ENCODE measurements at places on chromosomes 2 and 18.

DNA sequence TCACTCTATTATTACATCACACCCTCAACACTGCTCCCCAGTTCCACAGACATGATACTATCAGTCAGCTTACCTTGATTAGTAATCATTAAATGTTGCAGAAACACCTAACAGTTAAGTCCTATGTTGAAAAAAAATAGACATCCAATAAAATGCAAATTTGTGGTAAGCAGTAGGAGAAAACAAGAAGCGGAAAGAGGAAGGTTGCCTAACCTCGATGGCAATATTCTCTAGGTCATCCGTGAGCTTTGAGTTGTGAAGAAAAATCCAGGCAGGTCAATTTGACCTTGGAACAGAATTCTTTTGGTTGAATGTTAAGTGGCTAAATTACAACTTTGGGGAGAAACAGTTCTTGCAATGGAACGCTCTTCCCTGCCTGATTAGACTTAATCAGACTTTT, 264.4 kb downstream of the AFF3 start:
- DNase-seq, result no peak

DNA sequence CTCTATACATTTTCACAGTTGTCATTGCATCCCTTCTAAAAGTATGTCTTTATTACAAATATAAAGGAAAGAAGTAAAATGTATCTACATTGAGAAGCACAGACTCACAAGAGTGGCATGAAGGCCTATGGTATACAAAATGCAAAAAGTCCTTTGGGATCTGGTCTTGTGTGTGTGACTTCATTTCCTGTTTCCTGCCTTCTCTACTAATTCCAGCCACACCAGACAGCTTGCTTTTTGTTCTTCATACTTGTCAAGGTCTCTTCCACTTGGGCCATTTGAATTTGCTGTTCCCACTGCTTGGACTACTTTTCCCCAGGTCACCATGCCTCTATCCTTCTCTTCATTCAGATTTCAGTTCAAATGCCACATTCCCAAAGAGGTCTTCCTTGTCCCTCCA, 6.7 kb upstream of the PNO1 start:
- DNase-seq, result no peak

DNA sequence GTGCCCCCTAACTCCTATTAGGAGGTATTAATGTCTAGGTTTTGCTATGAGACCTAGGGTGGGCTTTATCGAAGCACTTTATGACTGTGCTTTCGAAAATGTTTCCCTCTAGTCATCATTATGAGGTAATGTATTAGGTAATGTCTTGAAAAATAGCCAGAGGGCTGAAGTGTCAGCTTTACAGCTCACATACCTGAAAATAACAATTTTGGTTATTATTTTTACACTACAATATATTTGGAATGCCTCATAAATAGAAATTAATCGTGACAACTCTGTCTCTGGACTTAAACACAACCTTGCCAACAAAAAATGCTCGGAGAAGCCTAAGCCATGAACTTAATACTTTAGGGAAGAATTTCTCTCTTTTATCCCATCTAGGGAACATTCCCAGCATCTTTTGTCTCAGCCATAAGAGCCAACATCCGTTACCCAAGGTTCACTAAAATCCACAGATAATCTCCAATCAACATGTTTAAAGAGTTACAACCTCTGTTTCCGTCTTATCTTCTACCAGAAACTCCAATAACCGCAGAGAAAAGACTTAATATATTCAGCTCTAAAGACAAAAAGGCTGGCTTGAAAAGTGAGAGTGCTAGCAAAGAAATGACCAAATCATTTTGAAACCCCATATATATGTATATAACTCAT, 130.9 kb upstream of the RND3 start:
- DNase-seq, result no peak

- DNase-seq, result peak; percentile 7
Measured at GRCh38 chr2:2743164-2743571, 412.1 kb upstream of the MYT1L start.
